ENCODE measurements at places on chromosomes 7 and 10.

DNA sequence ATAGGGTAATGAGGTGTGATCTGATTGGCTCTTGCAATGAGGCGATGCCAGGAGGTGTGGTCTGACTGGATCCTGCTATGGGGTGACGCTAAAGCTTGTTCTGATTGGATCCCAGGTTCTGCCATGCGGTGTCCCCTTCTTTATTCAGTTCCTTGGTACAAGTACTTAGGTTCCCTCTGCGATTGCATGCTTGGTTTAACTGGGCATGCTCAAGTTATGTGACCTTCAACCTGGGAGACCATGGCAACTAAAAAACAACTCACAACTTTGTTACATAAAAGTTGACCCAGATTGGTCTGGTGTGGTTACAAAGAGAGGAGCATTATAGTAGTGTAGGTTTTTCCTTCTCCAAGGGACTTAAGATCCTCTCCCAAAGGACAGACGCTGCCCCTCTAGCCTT, 49.5 kb upstream of the DNAJC1 start:
- no peak for DNase-seq

DNA sequence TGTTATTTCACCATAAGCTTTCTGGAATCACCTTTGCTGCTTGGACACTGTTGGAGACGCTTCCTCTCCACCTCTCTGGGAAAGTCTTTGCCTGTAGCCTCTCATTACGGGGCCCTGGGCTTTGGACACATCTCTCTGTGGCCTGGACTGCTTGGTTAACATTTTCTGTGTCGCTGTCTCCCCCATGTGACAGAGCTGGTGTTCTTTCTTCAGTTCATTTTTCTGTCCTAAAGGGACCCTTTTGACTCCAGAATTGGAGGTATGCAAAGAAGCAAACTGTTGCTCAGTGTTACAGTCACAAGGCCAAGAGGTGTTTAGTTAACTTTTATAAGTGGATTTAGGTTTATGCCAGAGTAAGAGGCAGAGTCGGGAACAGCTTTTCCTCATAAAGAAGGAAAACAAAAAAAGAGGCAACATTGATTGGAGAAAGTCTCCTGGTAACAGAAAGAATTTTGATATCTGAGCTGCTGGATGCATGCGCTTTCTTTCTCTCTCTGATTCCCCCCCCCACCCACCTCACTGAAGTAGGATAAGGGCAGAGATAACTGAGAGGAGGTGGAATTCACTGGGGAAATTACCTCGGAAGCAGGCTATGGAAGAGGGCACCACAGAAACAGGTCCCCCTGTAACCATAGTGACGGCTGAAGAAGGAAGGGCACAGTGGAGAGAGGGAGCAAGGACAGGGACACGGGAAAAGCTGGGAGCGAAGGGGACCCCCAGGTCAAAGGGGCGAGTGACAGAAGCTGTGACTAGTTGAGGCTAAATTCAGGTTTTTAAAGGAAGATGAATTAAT, 57.8 kb downstream of the LGI1 start:
- no peak for DNase-seq

DNA sequence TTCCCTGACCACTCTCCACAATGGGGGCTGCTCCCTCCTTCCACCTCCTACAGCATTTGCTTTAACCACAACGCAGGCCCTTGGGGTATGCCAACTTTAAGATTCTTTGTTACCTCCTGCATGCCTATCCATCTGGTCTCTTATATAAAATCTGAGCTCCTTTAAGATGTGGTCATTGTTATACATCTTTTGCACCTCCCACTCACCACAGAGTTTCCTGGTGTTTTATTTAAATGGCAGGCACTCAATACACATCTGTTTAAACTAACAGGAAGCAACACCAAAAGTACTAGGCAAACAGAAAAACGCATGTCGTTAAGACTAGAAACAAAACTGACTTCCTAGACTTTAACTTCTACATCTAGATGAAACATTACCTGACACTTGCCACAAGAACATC, 36.3 kb downstream of the SLC25A13 start:
- DNase-seq = no peak

GRCh38 chr10:132131581-132132420, 54.9 kb upstream of the DPYSL4 start:
- DNase-seq = no peak

GRCh38 chr7:84812021-84812420, 374.8 kb downstream of the SEMA3D start:
- DNase-seq = no peak

DNA sequence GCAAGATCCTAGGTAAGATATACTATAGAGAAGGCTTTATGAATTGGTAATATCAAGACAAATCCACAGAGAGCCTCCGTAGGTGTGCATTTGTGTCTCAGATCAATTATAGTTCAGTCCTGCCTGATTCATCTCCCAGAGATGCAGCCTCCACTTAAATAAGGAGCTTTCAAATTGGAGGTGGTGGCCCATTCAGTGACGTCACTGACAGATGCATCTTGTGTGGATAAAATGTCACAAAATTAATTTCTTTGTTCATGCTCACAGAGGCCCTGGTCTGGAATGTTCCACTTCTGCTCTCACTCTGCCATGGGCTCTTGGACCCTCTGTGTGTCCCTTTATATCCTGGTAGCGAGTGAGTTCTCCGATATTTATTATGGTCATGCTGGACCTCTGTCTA, 157.1 kb upstream of the PRSS58 start:
- DNase-seq = no peak

- no peak for DNase-seq
Observed at GRCh38 chr10:51300617-51301304, 226.5 kb downstream of the PRKG1 start.

- no peak for DNase-seq
Observed at GRCh38 chr7:130294314-130294713, 1.4 kb downstream of the CPA4 start.

- peak; percentile 66 for DNase-seq
Observed at GRCh38 chr10:122435212-122435827, 19.1 kb upstream of the ARMS2 start.

DNA sequence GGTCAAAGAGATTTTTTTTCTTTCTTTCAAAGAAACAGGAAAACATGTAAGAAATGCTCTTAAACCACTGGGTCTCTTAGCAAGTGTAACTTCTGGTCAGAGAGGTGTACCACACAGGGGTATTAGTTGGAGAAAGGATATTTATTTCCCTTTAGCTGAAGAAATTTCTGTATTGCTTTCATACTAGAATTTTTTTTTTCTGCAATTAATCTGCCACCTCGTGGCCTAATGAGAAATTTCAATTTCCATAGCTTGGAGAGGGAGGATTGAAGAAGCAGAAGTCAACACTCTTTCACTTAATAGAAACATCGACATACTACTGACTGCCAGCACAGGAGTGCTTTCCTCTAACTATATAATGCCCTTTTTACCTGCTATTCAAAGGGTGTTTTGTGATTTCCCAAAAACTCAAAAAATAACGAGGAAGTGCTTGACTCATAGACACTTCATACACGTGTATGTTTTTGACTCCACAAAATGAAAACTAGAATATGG, 177.6 kb upstream of the NAMPT start:
- peak; percentile 58 for DNase-seq

GRCh38 chr7:53095731-53096501, 60.5 kb downstream of the POM121L12 start:
- DNase-seq = no peak

DNA sequence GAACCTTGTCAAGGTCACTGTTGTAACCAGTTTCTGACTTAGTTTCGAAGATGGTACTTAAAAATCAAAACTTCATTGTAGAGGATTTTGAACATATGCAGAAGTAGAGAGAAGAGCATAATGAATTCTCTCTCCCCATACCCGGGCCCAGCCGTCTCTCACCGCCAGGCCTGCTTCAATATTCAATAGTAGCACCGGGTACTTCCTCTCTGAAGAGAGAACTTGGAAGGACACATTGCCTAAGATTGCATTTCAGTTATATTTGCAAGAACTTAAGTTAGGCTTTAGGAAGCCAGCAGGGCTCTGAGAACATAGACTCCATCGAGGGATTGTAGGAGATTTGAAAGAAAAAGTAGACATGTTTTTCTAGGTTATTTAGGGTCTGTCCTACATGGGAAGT, 19.1 kb downstream of the LMTK2 start:
- DNase-seq = no peak

- peak; percentile 50 for DNase-seq
Observed at GRCh38 chr7:44534501-44534900, 6.6 kb downstream of the NPC1L1 start.

DNA sequence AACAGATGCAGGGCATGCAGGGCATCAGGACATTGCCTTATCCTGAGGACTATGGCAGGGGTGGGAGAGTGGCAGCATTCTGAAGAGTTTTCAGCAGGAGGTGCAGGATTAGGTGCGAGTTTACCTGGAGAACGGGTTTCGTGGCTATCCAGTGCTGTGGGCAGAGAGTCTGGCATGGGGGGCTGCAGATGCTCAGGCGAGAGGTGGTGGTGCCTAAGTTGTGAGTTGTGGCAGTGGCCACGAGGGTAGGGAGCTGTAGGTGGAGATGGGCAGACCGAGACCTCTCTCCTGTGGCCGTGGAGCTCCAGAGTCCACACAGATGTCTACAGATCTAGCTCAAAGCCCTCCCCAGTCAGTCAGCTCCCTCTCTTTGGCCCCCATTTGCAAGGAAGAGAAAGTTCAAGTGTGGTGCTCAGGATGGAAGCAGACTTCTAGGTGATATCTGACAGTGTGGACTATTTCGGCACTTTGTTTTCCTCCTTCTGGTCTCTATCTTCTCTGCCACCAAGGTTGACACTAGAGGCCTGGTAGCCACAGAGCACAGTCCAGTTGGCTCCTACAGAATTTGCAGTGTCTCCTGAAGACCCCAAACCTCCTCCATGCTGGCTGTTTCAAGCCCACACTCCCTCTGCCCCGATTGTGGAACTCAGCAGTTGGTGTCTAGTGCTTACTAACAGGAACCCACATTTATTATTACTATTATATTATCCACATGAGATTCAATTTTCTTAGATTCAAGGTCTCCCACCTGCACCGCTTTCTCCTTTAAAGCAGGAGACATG, 955.7 kb upstream of the ZNF722 start:
- DNase-seq = no peak

DNA sequence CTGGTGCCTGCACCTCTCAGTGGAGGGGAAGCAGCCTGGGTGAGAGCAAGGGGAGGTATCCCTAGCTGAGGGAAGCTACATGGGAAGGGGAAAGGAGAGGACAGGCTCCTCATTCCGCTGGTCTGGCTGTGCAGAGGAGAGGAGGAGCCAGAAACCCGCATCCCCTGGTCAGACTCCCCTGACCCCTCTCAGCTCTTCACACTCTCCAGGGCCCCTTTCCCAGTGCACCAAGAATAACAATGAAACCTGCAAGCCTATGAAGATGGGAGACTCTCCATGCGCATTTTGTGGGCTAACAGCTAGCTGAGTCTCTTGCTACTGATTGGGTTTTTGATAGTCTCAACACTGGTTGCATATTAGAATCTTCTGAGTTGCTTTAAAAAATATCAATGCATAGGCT, 319.9 kb upstream of the COBL start:
- no peak for DNase-seq

- DNase-seq = no peak
Observed at GRCh38 chr7:113200281-113200680, 81.9 kb upstream of the SMIM30 start.

DNA sequence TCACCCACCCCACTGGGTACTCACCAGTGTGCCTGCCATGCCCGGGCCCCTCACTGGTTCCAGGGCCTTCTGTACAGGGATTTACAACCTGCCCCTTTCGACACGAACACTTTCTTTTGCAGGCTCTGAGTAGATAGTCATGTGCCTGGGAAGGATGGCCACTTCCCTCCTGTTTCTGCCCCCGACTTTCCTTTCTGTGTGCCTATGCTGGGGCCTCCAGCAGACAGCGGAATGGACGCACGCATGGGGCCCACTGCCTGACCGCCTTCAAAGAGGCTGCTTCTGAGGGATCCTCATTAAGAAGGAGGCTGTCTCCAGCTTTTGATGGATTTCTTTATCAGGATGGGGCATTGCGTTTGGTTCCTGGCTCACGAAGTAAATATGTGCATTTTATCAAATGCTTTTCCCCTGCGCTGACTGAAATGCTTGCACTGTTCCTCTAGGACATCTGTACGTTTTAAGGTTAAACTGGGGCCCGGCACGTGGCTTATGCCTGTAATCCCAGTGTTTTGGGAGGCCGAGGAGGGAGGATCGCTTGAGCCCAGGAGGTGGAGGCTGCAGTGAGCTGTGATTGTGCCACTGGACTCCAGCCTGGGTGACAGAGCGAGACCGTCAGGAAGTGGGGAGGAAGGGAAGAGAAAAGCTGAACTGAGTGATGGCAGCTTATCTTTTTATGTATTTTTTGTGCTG, 29.4 kb upstream of the NKX6-2 start:
- DNase-seq = no peak

GRCh38 chr10:110483633-110484032, 14.1 kb upstream of the DUSP5 start:
- DNase-seq = no peak

- peak; percentile 51 for DNase-seq
Observed at GRCh38 chr10:101130984-101131961, at the start of gene TLX1. TLX1 (plus strand) TSS chr10:101131300; CDS start chr10:101131542, 242 bp downstream.

DNA sequence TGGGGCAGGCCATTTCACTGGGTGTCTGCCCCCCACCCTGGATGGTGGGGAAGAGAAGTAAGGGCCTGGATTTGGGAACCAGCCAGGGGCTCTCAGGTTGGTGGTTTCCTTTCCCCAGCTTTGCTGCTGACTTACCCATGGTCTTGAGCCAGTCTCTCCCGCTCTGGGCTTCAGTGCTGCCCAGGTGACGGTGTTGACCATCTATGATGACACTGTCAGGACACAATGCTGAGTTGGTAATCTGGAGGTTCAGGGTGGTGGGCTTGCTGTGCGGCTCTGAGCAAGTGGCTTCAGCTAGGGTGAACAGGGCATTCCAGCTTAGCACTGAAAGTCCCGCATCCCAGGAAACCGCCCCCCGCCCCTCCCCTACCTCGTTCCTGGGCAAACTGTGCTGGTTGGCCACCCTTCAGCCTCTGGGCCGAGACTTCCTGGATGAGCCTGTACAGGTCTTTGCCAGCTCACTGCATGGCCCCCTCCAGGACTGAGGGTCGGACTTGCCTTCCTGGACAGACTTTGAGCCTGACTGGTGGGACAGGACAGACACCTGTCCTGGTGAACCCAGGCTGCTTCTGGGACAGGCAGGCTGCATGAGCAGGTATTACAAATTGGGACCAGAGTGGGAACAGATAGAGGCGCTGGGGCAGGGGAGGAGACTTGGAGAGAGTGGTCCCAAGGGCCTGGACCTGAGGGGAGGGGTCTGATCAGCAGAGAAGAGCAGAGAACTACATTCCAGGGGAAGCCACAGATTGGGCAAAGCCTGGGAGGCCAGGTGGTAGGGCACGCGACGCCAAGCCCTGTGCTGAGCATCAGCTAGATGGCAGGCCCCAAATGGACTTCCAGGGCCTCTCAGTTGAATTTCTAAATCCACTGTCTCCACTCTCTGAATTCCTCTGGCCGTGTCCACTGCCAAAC, 19.9 kb upstream of the ZMIZ1 start:
- DNase-seq = no peak

- no peak for DNase-seq
Observed at GRCh38 chr7:116840256-116840655, 22.1 kb upstream of the CAPZA2 start.

- no peak for DNase-seq
Observed at GRCh38 chr10:95567903-95568630, 6.9 kb upstream of the SORBS1 start.

- no peak for DNase-seq
Observed at GRCh38 chr10:45450866-45451265, 76.8 kb downstream of the ALOX5 start.
